ENCODE measurements at places on chromosomes 1 and 21. TPM values are rescaled to one million over a fixed set of nuclear protein-coding genes. Genes with fewer than 3 reads are reported as not detected.

DNA sequence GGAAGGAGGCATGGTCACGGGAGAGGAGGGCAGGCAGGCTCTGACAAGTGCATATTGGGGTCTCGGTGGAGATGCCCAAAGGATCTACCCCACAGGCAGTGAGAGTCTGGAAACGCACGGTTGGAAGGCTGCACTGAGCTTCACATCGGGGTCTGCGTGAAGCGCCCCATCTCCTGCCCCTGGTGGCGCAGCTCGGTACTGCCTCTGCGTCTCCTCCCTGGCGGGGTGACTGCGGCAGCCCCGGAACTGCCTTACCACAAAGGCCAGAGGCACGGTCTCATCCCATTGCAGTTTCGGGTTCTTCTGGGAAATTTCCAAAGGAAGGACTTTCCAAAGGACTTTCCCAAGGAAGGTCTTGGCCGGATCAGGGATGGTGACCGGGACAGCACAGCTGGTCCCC, 69.2 kb upstream of the AJAP1 start:
- peak; percentile 60 for DNase-seq

ADAMTS5 gene
- total RNA-seq, result 10.0 TPM

GRCh38 chr21:43339668-43340067, 87.3 kb downstream of the SIK1 start:
- no peak for DNase-seq

DOCK7 gene
- 101 TPM for total RNA-seq

DNA sequence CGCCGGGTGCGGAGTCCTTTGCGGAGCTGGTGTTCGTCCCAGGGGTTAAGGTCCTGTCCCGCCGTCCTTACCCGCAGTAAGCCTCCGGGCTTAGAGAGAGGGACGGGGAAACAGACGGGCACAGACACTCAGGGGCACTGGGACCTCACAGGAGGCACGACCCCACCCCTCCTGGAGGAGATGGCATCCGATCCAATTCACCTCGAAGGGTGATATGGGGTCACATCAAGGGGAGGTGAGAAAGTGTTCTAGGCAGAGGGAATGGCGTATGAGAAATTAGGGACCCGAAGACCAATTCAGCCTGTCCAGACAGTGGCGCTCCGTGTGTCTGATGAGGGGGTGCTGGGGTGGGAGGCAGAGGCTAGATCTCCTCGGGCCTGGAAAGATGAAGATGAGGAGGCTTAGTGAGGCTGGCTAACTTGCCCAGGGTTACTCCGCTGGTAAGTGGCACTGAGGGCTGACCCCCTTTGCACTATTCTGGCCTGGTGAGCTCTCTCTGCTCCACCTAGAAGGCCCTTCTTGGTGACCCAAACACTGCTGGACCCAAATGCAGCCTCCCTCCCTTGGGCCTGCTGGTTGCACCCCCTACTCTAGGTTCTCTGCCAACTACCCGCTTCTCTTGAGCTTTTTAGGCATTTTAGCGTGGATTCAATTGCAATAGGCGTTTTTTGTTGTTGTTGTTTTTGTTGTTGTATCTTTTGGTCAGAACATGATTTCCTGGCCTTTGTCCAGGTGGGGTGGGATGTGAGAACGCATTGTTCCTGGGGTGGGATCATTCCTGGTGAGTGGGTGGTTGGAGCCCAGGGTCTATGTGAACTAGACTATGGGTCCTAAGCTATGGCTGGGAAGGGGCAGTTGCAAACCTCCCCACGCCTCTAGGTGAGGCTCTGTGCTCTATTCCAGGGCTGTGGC, 12.3 kb downstream of the BTBD19 start:
- peak; percentile 62 for DNase-seq

DNA sequence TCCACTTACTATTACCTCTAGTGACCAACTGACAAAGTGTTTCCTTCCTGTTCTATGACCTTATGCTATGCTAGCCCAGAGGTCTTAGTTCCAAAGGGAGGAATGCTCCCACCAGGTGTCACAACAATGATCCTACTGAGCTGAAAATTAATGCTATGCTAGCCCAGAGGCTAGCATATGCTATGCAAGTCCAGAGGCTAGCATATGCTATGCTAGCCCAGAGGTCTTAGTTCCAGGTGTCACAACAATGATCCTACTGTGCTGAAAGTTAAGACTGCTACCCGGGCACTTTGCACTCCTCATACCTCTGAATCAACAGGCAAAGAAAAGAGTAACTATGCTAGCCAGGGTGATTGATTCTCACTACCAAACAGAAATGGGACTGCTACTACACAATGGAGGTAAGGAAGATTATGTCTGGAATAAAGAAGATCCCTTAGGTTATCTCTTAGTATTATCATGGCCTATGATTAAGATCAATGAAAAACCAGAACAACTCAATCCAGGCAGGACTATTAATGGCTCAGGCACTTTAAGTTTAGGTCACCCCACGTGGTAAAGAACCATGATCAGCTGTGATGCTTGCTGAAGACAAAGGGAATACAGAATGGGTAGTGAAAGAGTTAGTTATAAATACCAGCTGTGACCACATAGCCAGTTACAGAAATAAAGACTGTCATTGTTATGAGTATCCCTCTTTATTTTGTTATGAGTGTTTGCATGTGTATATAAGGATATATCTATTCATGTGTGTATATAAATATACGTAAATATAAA, 114.1 kb downstream of the CSMD2 start:
- no peak for DNase-seq

- peak; percentile 78 for DNase-seq
These were observed 1.2 kb downstream of the PIGP start for GRCh38 chr21:37071561-37072273.

GRCh38 chr1:9717193-9718005, 65.9 kb downstream of the PIK3CD start:
- peak; percentile 77 for DNase-seq

- no peak for DNase-seq
These were observed 2.0 kb downstream of the XKR8 start for GRCh38 chr1:27961646-27962221.

- no peak for DNase-seq
These were observed 21.9 kb downstream of the RGS2 start for GRCh38 chr1:192830595-192831246.

- DNase-seq, result no peak
These were observed 11.4 kb upstream of the MRPS6 start for GRCh38 chr21:34061983-34062382.

GRCh38 chr1:234620272-234621126, 10.5 kb upstream of the IRF2BP2 start:
- no peak for DNase-seq

DNA sequence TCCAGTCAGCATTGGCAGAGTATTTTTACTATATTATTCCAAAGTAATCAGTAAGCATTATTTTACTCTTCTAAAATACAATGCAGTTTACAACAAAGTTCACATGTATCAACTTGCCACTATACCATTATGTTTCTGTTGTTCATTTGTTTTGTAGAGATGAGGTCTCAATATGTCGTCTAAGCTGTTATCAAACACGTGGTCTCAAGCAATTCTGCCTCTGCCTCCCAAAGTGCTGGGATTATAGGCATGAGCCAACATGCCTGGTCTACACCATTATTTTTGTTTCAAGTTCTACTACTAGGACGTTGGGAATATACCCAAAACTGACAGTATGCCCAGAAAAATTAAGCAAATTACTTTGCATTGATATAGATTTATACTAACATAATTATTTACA, 19.8 kb downstream of the FAF1 start:
- no peak for DNase-seq

LSS gene
- total RNA-seq, result 111 TPM
